ENCODE measurements at places on chromosomes 5 and 9.
A peak's percentile ranks its signal among the peaks of the same experiment; 100 is the strongest.

GRCh38 chr5:40308867-40309266 lies 370.8 kb upstream of the PTGER4 start:
- DNase-seq: no peak

GRCh38 chr5:140497897-140498296 lies 49.6 kb upstream of the EIF4EBP3 start:
- no peak for DNase-seq

GRCh38 chr5:157562111-157562581 lies 13.4 kb downstream of the ADAM19 start:
- no peak for DNase-seq

GRCh38 chr9:122812736-122813135 lies 12.8 kb downstream of the OR1K1 start:
- DNase-seq: no peak

- peak; percentile 62 for DNase-seq
Measured at GRCh38 chr9:84694248-84694647, 24.7 kb downstream of the NTRK2 start.

- DNase-seq: no peak
Measured at GRCh38 chr5:167509076-167509475, 782.4 kb upstream of the WWC1 start.

DNA sequence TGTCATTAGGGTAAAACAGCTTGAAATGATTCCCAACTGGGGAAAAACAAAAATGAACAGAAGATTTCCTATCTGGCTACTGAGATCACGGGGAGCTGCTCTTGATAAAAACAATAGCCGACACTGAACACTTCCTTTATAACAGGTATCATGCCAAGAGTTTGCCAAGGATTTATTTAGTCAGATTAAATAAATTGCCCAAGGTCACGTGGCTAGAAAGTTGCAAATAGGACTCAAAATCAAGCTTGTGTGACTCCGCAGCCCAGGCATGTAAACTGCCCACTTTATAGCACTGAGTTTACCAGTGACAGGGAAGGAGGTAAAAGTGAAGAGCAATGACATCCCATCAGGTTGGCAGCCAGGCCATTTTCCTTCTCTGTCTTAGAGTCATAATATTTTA lies 120.7 kb upstream of the ZNF618 start:
- no peak for DNase-seq

Measured in GM13976 (cell line).